SK-N-DZ (cell line): ENCODE measurements at places on chromosomes 5 and 9.

DNA sequence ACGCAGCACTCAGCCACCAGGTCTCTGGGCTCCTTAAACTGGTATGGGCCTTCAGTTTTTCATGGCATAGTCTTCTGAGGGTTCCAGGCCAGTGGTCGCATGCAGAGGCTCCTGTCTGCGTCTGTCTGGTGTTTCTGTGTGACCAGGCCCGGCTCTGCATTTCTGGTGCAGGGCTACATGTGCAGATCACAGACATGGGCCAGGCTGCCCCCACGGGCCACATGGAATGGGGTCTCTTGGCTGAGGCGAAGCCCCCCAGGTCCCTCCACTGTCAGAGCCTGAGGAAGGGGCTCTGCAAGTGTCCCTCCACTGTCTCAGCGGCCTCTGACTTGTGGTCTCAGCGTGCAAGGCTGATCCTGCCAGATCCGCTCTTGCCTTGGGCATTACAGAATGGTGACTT, 15.6 kb upstream of the CARD19 start:
- DNase-seq: no peak

DNA sequence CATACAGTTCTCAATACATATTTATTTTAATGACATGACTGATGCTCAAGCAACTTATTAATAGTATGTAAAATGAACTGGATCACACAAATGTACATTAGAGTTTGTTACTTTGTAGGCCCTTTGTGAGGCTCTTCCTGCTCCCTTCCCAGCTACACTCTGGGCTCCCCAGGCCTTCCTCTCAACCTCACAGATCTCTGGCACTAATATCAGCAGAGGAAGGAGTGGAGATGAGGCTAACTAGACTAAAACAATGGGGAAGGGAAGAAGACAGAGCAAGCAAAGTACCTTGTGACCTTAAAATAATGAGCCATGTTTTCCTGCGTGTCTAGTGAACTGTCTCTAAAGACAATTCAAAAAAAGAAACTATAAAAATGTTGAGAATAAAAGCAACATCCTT, 30.3 kb upstream of the TEK start:
- DNase-seq: no peak

DNA sequence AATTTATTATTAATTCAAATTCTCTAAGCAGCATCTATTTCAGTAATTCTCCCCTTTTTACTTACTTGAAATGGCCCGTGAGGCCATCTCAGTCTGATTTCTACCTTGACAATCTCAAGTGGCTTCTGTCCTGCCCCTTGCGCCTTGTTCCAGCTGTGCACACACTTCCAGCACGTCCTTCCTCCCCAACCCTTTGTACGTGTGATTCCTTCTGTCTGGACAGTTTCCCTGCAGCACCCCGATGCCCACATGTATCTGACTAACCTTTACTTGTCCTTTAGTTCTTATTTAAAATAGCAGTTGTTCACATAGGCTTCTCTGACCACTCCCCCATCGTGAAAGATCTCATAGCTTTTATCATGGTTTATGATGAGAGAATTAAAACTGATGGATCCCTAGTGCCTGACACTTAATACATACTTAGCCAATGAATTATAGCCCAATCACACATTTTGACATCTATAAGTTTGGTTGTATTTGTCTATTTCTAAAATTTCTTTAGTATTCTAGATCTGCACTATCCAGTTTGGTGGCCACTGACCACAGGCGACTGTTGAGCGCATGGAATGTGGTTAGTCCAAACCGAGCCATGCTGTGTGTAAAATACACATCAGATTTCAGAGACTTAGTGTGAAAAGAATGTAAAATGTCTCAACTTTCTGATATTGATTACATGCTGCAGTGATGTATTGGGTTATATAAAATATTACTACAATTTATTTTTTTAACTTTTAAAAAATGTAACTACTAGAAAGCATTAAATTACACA, 14.3 kb downstream of the ZBTB34 start:
- no peak for DNase-seq

DNA sequence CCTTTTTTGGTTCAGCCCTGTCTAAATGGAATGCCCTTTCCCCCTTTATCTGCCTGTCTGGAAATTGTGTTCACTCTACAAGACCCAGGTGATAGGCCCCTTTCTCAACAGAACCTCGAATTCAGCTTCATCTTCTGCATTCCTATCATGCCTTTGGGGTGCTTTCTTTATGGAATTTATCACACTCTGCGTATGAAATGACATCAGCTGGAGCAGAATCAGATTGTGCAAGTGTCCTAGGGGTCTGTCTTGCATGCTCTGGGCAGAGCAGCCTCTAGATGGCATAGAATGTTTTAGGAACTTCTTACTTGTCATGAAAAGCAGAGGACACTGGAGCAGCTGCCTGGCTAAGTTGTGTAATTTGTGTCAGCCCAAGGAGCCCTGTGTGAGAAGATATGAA, 84.9 kb downstream of the ISL1 start:
- DNase-seq: peak; percentile 49

GRCh38 chr9:98488571-98489312, 220.0 kb downstream of the GABBR2 start:
- no peak for DNase-seq

- peak; percentile 49 for DNase-seq
Observed at GRCh38 chr5:34657274-34657921, 1.3 kb downstream of the RAI14 start.

- no peak for DNase-seq
Observed at GRCh38 chr5:142100307-142100706, 8.3 kb upstream of the NDFIP1 start.

GRCh38 chr5:7978114-7978513, 109.2 kb downstream of the MTRR start:
- no peak for DNase-seq

DNA sequence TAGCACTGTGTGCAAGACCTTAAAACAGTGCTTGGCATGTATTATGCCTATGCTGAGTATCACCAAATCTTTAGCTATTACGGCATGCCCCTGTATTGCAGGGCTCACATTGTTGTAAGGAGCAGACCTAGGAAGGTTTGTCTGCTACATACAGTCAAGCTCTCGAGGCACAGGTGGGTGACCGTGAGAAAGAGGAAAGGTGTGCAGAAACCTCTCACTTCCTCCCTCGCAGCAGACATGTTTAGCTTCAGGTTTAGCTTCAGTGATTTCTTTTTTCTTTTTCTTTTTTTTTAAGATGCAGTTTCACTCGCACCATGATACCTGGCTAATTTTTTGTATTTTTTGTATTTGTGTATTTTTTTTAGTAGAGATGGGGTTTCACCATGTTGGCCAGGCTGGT, 275.8 kb upstream of the RIOK2 start:
- DNase-seq: no peak

DNA sequence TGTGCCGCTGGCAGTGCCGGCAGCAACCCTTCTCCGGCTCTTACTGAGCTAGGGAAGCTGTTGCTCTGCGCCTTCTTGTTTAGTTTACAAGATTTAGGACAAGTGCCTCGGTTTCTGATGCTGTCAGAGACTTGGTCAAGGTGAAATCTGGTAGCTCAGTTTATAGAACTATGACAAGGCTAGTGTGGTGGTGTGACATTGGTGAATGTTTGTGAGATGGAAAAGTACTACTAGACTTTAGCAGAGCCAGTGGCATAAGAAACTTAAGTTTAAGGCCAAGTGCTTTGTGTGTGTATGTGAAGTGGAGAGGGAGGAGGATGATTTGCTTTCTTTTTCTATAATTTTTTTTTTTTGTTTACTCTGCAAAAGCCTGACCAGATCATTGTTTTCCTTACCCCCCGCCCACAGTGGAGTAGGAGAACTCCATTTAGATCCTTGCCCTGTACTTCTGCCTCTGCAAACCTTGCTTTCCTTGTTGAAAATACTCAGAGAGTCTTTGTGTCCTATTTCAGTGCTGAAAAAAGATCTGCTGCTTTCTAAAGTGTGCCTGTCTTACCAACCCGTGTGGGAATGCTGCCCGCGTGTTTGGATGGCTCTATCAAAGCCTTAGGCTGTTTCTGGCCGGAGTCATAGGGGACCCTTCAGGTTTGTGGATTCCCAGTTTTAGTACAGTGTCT, 75.9 kb downstream of the TRIO start:
- DNase-seq: no peak

DNA sequence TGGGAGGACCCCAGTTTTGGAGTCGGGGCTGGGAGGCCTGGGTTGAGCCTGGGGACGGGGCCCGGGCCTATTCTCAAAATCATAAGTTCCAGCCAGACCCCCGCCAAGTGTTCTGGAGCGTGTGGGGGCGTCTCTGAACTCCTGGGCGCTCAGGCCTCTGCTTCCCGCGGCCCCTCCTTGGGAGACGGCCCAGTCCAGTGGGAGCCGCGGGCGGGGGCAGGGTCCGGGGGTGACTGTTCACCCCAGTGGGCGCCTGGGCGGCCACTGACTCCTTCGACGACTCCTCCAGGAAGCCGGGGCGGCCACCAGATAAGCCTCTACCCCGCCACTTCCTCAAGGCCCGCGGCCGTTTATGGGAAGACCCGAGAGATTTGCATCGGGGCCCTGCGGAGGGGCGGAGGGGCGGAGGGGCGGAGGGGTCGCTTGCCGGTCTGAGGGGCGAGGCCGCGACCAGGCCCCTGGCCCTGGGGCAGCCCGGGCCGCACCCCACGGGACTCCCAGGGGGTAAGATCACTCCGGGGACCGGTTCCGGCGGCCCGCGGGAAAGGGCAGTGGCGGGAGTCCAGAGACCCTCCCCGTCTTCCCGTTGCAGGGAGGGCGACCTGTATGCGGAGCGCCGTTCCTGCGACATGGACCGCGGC, 655 bp downstream of the TOR4A start:
- no peak for DNase-seq

DNA sequence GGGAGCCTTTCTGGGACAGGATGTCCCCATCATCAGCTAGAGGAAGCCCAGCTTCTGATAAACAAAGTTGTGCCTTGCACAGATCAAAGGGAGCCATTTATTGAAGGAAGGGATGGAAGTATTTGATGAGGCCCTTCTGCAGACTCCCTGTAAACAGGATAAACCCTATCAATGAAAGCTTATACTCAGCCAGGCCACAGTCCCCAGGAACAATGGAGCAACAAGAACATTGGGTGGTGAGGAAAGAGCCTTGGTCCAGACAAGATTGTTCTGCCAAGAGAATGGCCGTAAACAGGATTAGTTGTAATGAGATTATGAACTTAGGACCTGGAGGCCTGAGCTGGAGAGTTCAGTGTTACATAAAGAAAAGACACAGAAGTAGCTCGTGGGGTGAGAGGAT, 40.5 kb upstream of the LIFR start:
- DNase-seq: peak; percentile 24

DNA sequence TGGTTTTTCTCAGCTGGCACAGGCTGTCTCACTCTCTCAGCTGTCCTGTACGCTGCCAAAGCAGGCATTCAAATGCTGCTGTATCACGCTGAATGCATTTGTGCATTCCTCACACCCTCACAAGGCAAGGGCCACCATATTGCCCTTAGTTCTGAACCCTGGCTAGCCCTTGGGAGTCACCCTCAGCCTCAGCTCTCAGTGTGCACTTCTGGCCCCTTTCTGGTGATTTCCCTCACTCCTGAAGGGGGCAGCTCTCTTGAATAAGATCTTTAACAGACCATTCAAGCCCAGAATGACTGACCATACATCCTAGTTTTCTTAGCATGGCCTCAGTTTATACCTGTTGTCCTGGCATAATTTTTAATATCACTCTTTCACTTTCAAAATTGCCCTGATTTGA, 84.3 kb downstream of the HTR1A start:
- no peak for DNase-seq

GRCh38 chr9:124776618-124776953, 347 bp upstream of the OLFML2A start:
- no peak for DNase-seq
